HCEC 1CT (cell line): ENCODE measurements at places on chromosomes 7 and 10.
A peak's percentile ranks its signal among the peaks of the same experiment; 100 is the strongest.

- no peak for DNase-seq
Observed at GRCh38 chr10:11227103-11227502, 209.4 kb downstream of the CELF2 start.

- no peak for DNase-seq
Observed at GRCh38 chr10:123891144-123892071, at the start of gene CPXM2. TSS of gene CPXM2 (minus strand) at chr10:123891807. CDS start at chr10:123891659, 148 bp downstream.

DNA sequence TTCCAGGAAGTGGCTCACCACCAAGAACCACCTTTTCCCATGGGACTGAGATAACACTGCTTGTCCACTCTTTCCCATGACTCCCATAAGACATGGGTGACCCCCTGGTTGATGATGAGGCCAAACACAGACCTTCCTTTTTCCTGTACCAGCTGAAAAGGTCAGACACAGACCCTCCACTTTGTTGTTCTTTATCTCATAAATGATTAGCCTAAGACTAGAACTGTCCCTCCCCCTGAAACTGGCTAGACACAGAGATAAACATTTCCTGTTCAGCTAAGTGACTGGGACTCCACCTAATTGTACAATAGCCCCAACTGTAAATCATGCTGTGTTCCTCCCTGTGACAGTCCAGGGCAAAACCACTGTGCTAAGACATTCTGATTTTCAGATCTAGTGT is 8.2 kb upstream of the NRG3 start:
- DNase-seq, result no peak

DNA sequence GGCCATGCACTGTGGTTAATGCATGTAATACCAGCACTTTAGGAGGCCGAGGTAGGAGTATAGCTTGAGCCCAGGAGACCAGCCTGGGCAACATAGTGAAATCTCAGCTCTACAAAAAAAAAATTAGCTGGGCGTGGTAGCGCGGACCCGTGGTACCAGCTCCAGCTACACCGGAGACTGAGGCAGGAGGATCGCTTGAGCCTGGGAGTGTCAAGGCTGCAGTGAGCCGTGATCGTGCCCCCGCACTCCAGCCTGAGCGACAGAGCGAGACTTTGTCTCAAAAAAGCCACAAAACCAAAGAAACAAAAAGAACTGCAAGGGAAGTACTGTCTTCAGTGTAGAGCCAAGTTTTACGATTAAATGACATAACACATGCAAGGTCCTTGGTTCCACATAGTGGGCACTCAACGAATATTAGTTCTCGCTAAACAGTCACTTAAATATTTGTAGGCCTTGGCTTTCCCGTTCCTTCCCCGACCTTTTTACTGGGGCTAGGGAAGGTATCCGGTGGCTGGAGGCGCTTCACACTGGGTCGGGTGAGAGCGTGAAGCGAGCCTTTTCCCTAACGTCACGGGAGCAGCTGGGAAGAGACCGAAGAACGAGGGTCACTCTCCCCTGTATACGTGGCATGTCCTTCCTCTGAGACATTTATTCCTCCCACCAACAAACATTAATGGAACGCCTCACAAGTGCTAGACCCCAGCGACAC is 993 bp upstream of the SND1 start:
- DNase-seq, result no peak

GRCh38 chr7:38222481-38223096 is 44.5 kb downstream of the STARD3NL start:
- peak; percentile 39 for DNase-seq

DNA sequence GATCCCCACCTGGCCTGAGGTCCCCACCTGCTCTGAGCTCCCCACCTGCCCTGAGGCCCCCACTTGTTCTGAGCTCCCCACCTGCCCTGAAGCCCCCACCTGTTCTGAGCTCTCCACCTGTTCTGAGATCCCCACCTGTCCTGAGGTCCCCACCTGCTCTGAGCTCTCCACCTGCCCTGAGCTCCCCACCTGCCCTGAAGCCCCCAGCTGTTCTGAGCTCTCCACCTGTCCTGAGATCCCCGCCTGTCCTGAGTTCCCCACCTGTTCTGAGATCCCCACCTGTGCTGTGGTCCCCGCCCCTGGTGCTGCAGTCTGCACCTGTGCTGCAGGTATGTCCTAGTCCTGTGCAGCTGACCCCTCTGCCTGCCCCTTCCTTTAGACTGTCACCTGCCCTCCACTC is 561.6 kb downstream of the TCERG1L start:
- DNase-seq, result no peak

- DNase-seq, result no peak
Observed at GRCh38 chr7:140619176-140619575, 21.4 kb downstream of the DENND2A start.

- DNase-seq, result no peak
Observed at GRCh38 chr10:123797813-123798212, 93.8 kb downstream of the CPXM2 start.

DNA sequence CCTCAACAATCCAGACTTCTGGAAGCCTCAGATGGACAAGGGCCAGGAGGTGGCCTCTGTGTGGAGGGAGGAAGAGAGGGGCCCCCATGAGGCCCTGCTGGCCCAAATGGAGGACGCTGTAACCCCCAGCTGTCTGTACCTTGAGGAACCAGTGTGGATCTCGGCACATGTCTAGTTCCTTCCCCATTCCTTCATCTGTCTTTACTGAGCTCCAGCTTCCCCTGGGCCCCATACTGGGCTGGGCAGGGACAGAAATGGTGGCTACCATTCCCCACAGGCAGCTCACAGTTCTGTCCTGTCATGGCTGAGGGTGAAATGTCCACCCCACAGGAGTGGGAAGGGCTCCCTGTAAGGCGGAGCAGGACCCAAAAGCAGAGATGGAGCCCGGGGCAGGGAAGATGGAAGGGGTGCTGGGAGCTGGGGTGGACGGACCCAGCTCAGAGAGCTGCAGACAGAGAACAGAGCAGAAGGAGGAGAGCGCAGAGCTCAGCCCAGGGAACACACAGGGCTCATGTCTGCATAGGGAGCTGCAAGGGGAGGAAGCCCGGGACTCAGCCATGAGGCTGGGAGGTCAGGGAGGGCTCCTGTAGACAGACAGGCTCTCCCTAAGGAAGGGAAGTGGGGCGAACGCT is 22.8 kb downstream of the ANTXRL start:
- no peak for DNase-seq
